ENCODE measurements at places on chromosomes 1 and 21.

- DNase-seq: no peak
Measured at GRCh38 chr1:17098446-17099317, 20.6 kb downstream of the PADI2 start.

DNA sequence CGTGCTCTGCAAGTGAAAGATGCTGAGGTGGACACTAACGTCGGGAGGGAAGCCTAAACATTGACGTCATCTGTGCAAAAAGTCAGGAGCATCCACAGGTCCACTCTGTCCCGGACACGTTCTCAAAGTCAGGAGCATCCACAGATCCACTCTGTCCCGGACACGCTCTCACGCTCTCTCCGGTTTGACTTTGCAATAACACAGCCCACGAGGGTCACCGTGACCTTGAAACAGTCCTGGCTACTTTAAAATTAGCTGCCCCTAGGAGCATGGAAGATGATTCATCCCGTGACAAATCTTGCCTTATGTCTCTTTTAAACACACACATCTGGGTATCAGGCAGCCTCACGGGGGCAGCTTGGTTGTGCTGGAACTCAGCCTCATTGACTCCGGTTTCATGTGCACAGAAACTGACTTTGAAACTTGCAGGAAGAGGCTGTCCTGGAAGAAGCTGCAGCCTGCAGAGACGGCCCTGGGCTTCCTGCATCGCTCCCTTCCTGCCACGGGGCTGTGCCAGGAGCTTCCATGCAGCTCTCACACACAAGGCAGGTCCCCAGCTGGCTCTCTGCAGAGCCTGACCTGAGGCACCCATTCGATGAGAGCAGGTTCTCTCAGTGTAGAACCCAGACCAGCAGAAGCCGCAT lies 18.1 kb upstream of the COL18A1 start:
- DNase-seq: no peak

DNA sequence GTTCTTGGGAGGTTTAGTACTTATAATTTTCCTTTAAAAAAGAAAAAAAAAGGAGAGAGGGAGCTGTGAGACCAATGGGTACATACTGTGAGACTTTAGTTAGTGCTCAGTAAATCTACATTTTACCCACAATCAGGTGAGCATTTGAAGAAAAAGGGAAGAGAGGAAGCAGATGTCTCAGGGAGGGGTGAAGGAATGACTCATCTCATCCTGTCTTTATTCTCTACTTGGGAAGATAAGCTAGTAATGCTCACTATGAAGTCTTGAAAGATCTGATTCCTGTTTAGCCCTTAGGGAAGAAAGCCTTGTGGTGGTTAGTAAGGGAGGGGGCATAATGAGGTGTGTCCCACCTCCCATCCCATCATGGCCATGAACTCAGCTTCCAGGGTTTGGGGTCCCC lies 112.6 kb downstream of the PLD5 start:
- DNase-seq: no peak

GRCh38 chr1:183942933-183943693 lies 94.4 kb downstream of the COLGALT2 start:
- no peak for DNase-seq

DNA sequence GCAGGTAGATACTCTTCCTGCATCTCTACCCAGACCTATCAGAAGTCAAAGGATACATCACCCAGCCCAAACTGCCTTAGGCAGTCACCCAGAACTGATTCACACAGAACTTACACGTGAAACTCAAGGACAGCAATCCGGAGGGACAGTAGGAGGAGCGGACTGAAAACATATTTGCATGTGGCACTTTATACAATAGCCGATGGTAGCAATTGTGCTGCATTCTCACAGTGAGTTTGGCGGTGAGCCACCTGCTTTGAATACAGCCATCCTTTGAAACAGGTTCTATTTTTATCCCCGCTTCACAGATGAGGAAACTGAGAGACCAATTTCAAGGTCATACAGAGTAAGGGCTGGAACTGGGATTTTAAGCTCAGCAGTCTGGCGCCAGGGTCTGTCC lies 69.5 kb downstream of the EDEM3 start:
- DNase-seq: no peak

Data from CD4-positive, alpha-beta T cell treated with Interleukin-6 at 100 ng/mL for 8 hours (primary cell).